ENCODE measurements at places on chromosomes 2 and 18.

DNA sequence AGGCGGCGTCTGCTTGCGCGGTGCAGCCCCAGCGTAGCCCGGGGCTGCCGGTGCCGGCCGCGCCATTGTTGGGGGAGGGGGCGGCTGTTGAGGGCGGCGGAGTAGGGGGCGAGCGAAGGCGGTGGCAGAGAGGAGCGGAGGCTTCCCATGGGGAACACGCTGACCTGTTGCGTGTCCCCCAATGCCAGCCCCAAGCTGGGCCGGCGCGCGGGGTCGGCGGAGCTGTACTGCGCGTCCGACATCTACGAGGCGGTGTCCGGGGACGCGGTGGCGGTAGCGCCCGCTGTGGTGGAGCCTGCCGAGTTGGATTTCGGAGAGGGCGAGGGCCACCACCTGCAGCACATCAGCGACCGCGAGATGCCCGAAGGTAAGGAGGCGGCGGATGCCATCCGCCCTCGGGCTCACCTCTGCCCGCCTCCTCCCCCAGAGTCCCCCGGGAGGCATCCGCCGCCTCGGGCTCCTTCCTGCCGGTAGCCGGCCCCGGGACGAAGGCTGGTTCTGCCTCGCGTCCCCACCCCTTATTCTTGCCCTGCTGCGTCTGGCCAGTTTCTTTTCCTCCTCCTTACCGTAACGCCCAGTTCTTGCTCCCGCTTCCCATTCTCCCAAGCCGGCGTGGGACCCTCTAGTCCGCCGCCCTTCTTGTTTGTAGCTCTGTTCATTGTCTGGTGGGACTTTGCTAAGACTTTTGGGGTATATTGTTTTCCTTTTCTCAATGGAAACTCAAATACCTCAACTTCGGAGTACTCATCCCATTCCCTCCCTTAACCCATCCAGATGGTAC, 500 bp downstream of the CCNYL1 start:
- no peaks in the 10 kb centered on the region for H3K27me3 ChIP-seq
- H3K27ac ChIP-seq: peak overlapping the region; percentile 56
- H3K4me1 ChIP-seq: peaks cover 3% of the 10 kb centered on the region
- peak; percentile 66 for DNase-seq
- no peaks in the 10 kb centered on the region for H3K36me3 ChIP-seq

- H3K4me3 ChIP-seq: no peak overlapping the region
- DNase-seq: no peak
- H3K36me3 ChIP-seq: no peaks in the 10 kb centered on the region
Measured at GRCh38 chr2:4915357-4915756, 776.8 kb upstream of the SOX11 start.

DNA sequence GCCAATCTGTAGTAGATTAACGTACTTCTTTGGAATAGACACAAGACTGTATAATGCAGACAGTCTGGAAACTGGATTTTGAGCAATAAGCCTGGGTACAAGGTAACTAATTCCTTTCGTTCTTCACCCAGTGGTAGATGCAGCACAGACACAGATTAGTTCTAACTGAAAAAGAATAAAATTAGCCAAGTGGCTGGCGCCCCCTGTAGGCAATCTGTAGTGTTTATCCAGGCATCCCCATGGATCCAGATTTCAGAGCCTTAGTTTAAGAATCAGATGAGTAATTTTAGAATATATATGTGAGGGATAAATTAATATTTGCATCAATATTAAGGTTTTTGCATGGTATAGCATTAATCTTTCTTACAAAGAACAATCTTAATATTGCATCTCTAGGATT, 563.9 kb downstream of the DCC start:
- H3K27ac ChIP-seq: no peak overlapping the region
- no peak overlapping the region for H3K4me3 ChIP-seq
- no peaks in the 10 kb centered on the region for H3K36me3 ChIP-seq
- H3K4me1 ChIP-seq: no peaks in the 10 kb centered on the region
- no peak for DNase-seq
- no peaks in the 10 kb centered on the region for H3K27me3 ChIP-seq

DNA sequence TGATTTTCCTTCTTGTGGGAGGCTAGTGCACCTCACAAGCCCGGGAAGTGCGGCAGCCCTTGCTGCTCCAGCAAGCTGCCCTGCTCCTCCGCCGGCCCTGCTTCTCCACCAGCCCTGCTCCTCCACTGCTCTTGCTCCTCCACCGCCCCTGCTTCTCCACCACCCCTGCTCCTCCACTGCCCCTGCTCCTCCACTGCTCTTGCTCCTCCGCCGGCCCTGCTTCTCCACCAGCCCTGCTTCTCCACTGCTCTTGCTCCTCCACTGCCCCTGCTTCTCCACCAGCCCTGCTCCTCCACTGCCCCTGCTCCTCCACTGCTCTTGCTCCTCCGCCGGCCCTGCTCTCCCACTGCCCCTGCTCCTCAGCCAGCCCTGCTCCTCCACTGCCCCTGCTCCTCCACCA, 95.6 kb downstream of the NDUFA10 start:
- no peaks in the 10 kb centered on the region for H3K36me3 ChIP-seq
- H3K4me1 ChIP-seq: peaks cover 2% of the 10 kb centered on the region
- H3K4me3 ChIP-seq: no peak overlapping the region
- DNase-seq: no peak

GRCh38 chr2:3454802-3455201, 64.5 kb downstream of the ADI1 start:
- H3K27me3 ChIP-seq: no peaks in the 10 kb centered on the region
- H3K36me3 ChIP-seq: peaks cover 60% of the 10 kb centered on the region
- no peak overlapping the region for H3K27ac ChIP-seq
- H3K4me3 ChIP-seq: no peak overlapping the region
- DNase-seq: no peak

Data from mesenchymal stem cell (in vitro differentiated cells and primary cell).